Activated CD8-positive, alpha-beta T cell treated with anti-CD3 and anti-CD28 coated beads for 36 hours (primary cell): ENCODE measurements at places on chromosomes 3 and 15. TPM values are rescaled to one million over a fixed set of nuclear protein-coding genes. Genes with fewer than 3 reads are reported as not detected.

ACSBG1 gene
- total RNA-seq = 0.18 TPM

RTP1 gene
- not detected for total RNA-seq

THSD4 gene
- not detected for total RNA-seq

UBE3A gene
- 110 TPM for total RNA-seq

CPNE9 gene
- total RNA-seq = not detected

SEMA5B gene
- total RNA-seq = not detected

MYLK gene
- total RNA-seq = 0.34 TPM

AHSG gene
- not detected for total RNA-seq

GRCh38 chr3:17032407-17033034 lies 147.8 kb downstream of the PLCL2 start:
- peaks cover 75% of the 10 kb centered on the region for H3K4me1 ChIP-seq
- H3K27ac ChIP-seq = no peak overlapping the region
- no peaks in the 10 kb centered on the region for H3K27me3 ChIP-seq

DNA sequence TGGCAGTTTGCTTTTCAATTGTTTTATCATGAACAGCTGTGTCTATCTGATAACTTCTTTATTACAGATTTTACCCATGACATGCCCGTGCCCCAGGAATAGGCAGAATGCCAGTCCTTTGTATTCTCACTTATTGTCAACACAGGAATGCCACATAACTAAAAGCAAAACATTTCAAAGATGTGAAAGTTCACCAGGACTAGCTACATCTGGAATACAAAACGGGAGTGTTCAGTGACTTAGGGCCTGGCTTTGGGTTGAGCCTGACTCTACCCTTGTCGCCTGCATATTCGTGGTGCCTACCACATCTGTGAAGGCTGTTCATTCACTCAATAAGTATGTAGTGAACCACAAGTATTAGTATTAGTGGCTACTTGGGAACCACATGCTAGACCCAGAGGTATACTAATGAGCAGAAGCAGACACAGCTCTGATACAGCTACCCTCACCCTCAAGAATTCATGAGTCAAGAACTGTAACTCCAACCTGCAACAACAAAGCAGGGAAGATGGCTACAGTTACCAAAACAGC lies 2.9 kb downstream of the TNFSF10 start:
- DNase-seq = peak; percentile 45
- peak overlapping the region; percentile 90 for H3K27ac ChIP-seq
- H3K4me3 ChIP-seq = peak overlapping the region; percentile 92
- H3K36me3 ChIP-seq = peaks cover 45% of the 10 kb centered on the region
- H3K27me3 ChIP-seq = no peaks in the 10 kb centered on the region
- H3K4me1 ChIP-seq = peaks cover 75% of the 10 kb centered on the region

GRCh38 chr3:64454768-64455167 lies 229.5 kb upstream of the PRICKLE2 start:
- DNase-seq = no peak
- no peaks in the 10 kb centered on the region for H3K36me3 ChIP-seq
- H3K27me3 ChIP-seq = peaks cover 21% of the 10 kb centered on the region
- H3K4me3 ChIP-seq = no peak overlapping the region
- no peak overlapping the region for H3K27ac ChIP-seq

GRCh38 chr3:36774052-36774451 lies 9.7 kb upstream of the DCLK3 start:
- H3K27ac ChIP-seq = no peak overlapping the region
- peaks cover 8% of the 10 kb centered on the region for H3K27me3 ChIP-seq
- H3K36me3 ChIP-seq = no peaks in the 10 kb centered on the region
- no peaks in the 10 kb centered on the region for H3K4me1 ChIP-seq
- no peak overlapping the region for H3K4me3 ChIP-seq

GRCh38 chr15:64209680-64210334 lies 47.0 kb upstream of the PPIB start:
- H3K27me3 ChIP-seq = no peaks in the 10 kb centered on the region
- H3K27ac ChIP-seq = no peak overlapping the region
- peaks cover 8% of the 10 kb centered on the region for H3K4me1 ChIP-seq
- peak; percentile 7 for DNase-seq

GRCh38 chr3:125055331-125055912 lies 375 bp downstream of the HEG1 start:
- peaks cover 4% of the 10 kb centered on the region for H3K36me3 ChIP-seq
- H3K4me1 ChIP-seq = peaks cover 42% of the 10 kb centered on the region
- H3K4me3 ChIP-seq = peak overlapping the region; percentile 78
- peaks cover 5% of the 10 kb centered on the region for H3K27me3 ChIP-seq
- DNase-seq = peak; percentile 31

GRCh38 chr3:154616298-154616697 lies 186.3 kb upstream of the GPR149 start:
- no peak overlapping the region for H3K27ac ChIP-seq
- H3K27me3 ChIP-seq = no peaks in the 10 kb centered on the region
- no peaks in the 10 kb centered on the region for H3K4me1 ChIP-seq
- no peaks in the 10 kb centered on the region for H3K36me3 ChIP-seq
- no peak overlapping the region for H3K4me3 ChIP-seq

- no peaks in the 10 kb centered on the region for H3K36me3 ChIP-seq
- H3K4me1 ChIP-seq = no peaks in the 10 kb centered on the region
- H3K27ac ChIP-seq = no peak overlapping the region
- DNase-seq = no peak
Observed at GRCh38 chr3:161474741-161475140, 21.9 kb upstream of the OTOL1 start.

DNA sequence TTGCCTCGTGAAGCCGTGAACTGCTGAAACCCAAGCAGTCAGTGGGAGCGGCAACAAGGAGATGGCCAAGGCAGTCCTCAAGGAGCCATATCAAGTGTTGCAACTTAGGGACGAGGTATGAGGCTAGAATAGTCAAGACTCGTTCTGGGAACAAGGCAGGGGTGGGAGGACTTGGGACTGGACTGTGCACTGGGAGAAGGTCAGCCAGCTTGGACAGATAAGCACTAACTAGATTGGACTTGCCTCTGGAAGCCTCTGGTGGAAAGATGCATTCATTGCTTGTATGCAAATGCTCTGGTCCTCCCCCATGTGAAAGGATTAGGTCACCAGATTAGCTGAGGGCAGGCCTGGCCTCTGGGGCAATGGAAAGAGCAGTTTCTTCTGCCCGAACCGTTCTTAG lies 123.3 kb upstream of the CTNNB1 start:
- no peak overlapping the region for H3K4me3 ChIP-seq
- no peaks in the 10 kb centered on the region for H3K36me3 ChIP-seq
- no peak for DNase-seq
- no peaks in the 10 kb centered on the region for H3K4me1 ChIP-seq
- no peak overlapping the region for H3K27ac ChIP-seq

DNA sequence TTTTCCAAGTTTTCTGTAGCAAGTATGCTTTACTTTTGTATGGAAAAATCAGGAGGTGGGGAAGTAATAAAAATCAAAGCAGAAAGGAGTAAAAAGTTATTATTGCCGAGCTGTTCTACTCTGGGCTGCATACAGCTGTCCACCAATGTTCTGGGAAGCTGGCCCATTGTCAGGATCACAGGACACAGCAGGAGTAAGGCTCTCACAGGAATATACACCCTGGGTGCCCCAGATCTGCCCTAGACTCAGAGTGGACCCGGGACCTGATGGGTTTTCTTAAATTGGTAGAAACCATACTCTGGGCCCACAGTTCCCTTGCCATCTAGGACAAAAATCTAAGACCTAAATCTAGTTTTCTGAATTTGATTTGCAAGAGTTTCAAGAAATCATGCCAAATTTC lies 60.4 kb downstream of the TNIK start:
- no peak for DNase-seq
- H3K4me1 ChIP-seq = peaks cover 55% of the 10 kb centered on the region
- no peak overlapping the region for H3K4me3 ChIP-seq
- no peak overlapping the region for H3K27ac ChIP-seq

GRCh38 chr3:151686257-151686656 lies 47.5 kb upstream of the AADACL2 start:
- no peaks in the 10 kb centered on the region for H3K4me1 ChIP-seq
- no peak for DNase-seq
- H3K27me3 ChIP-seq = no peaks in the 10 kb centered on the region
- no peak overlapping the region for H3K27ac ChIP-seq
- H3K4me3 ChIP-seq = no peak overlapping the region

- no peak overlapping the region for H3K27ac ChIP-seq
- H3K27me3 ChIP-seq = peaks cover 12% of the 10 kb centered on the region
- no peak overlapping the region for H3K4me3 ChIP-seq
- H3K36me3 ChIP-seq = no peaks in the 10 kb centered on the region
- no peak for DNase-seq
Observed at GRCh38 chr3:156751461-156752025, 74.6 kb upstream of the LEKR1 start.

DNA sequence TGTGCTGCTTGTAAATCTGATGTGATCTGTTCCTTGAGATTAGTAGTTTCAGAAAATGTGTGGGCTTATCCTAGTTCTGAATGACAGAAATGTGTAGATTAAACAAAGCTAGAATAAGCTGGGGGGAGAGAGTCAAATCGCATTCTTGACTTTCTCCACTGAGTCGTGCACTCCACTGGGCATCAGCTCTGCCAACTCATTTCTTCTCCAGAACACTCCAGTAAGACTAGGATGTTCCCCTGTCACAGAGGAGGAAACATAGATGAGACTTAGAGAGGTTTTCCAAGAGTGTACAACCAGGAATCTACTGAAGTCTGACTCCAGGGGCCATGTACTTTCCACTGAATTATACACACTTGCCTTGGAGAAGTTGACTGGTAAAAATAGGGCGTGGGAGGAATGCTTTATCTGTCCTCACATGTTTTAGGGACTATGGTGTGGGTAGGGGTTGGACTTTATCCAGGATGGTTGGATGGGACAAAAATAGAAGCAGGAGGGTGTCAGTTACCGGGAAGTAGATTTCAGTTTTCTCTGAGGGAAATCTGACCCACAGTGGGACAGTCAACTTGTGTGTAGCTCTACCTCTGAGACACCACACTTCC lies 298.2 kb downstream of the UBE2E2 start:
- H3K4me1 ChIP-seq = no peaks in the 10 kb centered on the region
- H3K27me3 ChIP-seq = no peaks in the 10 kb centered on the region
- H3K36me3 ChIP-seq = no peaks in the 10 kb centered on the region
- H3K4me3 ChIP-seq = no peak overlapping the region

- DNase-seq = no peak
- H3K4me1 ChIP-seq = no peaks in the 10 kb centered on the region
- no peak overlapping the region for H3K27ac ChIP-seq
- H3K36me3 ChIP-seq = no peaks in the 10 kb centered on the region
- no peak overlapping the region for H3K4me3 ChIP-seq
Observed at GRCh38 chr3:197378985-197379718, 80.7 kb upstream of the DLG1 start.

GRCh38 chr3:74613521-74614106 lies 845 bp downstream of the CNTN3 start:
- H3K27me3 ChIP-seq = peaks cover 16% of the 10 kb centered on the region
- no peaks in the 10 kb centered on the region for H3K36me3 ChIP-seq
- H3K4me3 ChIP-seq = no peak overlapping the region

GRCh38 chr15:44593042-44593736 lies 56.2 kb downstream of the EIF3J start:
- H3K36me3 ChIP-seq = peaks cover 31% of the 10 kb centered on the region
- no peaks in the 10 kb centered on the region for H3K27me3 ChIP-seq
- DNase-seq = peak; percentile 21
- H3K4me1 ChIP-seq = peaks cover 27% of the 10 kb centered on the region
- peak overlapping the region; percentile 32 for H3K27ac ChIP-seq

DNA sequence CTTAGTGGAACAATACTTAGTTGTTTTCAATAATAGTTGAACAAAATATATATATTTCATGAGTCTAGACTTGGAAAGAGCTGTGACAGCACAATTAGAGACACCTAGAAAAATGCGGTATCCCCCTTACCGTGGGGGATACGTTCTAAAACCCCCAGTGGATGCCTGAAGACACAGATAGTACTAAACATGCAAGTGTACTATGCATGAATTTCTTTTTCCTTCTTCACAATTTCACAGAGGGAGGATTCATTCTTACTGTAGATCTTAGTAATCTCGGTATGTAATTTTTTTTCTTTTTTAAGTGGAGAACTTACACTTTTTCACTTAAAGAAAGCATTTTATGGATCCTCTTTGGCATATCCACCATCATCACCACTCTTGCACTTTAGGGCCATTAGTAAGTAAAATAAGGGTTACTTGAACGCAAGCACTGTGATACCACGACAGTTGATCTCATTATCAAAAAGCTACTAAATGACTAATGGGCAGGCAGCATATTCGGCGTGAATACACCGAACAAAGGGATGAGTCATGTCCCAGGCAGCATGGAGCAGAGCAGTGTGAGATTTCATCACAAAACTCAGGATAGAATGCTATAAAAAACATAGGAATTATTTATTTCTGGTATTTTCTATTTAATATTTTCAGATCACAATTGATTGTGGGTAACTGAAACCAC lies 72.3 kb upstream of the ZNF280D start:
- no peak overlapping the region for H3K4me3 ChIP-seq
- H3K27ac ChIP-seq = no peak overlapping the region
- no peaks in the 10 kb centered on the region for H3K36me3 ChIP-seq
- peaks cover 5% of the 10 kb centered on the region for H3K4me1 ChIP-seq

- no peak for DNase-seq
- H3K27ac ChIP-seq = no peak overlapping the region
- no peak overlapping the region for H3K4me3 ChIP-seq
- peaks cover 15% of the 10 kb centered on the region for H3K27me3 ChIP-seq
- H3K4me1 ChIP-seq = no peaks in the 10 kb centered on the region
Observed at GRCh38 chr15:68921926-68922325, 8.4 kb upstream of the SPESP1 start.

- no peaks in the 10 kb centered on the region for H3K27me3 ChIP-seq
- DNase-seq = no peak
- no peak overlapping the region for H3K27ac ChIP-seq
Observed at GRCh38 chr3:52527039-52527731, 6.5 kb downstream of the NT5DC2 start.

DNA sequence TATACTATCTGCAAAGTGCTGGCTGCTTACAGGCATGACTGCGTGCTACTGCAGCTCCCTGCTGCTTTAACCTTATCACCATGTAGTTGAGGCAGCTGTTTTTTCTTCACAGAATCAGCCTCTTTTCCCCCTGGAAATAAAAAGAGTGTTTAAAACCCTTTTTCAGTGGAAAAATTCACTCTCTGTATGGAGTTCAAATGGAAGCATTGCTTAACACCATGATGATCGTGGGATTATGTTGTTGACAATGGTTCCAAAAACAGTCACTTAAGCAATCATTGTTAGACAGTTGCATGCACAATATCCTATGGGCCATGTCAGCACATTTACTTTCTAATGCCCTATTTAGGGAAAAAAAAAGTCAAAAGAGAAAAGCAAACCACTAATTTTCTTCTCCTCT lies 536.4 kb downstream of the UNC13C start:
- H3K27ac ChIP-seq = no peak overlapping the region
- H3K36me3 ChIP-seq = no peaks in the 10 kb centered on the region

DNA sequence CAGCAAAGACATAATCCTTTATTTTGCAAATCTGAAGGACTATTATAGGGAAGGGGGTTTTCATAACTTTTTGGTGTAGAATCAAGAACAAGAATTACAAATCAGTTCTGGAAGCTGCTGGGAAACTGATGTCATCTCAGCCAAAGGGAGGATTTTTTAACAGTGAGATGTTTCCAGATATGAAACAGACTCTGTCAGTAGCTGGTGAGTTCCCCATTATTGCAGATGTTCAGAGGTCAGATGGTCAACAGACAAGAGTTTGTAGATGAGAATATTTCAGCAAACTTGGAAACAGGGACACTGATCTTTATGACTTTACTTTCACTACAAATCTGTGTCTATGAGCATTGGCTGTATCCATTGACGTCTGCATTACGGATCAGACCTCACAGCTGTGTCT lies 71.9 kb upstream of the LPP start:
- H3K36me3 ChIP-seq = no peaks in the 10 kb centered on the region
- peaks cover 1% of the 10 kb centered on the region for H3K27me3 ChIP-seq
- DNase-seq = no peak
- H3K27ac ChIP-seq = no peak overlapping the region

GRCh38 chr3:191254098-191254873 lies 55.2 kb downstream of the OSTN start:
- no peak for DNase-seq
- H3K36me3 ChIP-seq = no peaks in the 10 kb centered on the region
- no peak overlapping the region for H3K27ac ChIP-seq
- H3K4me1 ChIP-seq = no peaks in the 10 kb centered on the region
- no peaks in the 10 kb centered on the region for H3K27me3 ChIP-seq
- H3K4me3 ChIP-seq = no peak overlapping the region
